Stimulated activated CD4-positive, alpha-beta T cell treated with anti-CD3 and anti-CD28 coated beads, Interleukin-12 subunit alpha, Interleukin-12 subunit beta, amount 100 ng/mL, for 24 hours (primary cell): ENCODE measurements at places on chromosomes 1 and 21.

DNA sequence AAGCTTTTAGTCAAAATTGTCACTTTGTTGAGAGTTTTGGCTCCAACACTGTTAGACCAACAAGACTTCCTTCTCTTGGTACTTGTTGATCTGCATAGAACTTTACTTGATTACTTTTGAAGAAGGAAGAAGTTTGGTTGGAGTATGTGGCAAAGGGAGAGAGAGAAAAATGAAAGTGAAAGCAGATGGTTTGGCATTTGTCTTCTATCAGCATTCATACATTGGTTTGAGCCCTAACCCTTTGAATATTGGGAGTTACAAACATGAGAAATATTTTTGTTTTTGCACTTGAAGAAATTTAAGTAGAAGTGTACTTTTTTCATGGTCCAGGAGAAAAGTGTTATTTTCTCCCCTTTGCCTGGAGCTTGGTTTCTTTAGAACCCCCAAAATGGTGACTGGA is 169.8 kb downstream of the ADGRL4 start:
- DNase-seq: no peak

DNA sequence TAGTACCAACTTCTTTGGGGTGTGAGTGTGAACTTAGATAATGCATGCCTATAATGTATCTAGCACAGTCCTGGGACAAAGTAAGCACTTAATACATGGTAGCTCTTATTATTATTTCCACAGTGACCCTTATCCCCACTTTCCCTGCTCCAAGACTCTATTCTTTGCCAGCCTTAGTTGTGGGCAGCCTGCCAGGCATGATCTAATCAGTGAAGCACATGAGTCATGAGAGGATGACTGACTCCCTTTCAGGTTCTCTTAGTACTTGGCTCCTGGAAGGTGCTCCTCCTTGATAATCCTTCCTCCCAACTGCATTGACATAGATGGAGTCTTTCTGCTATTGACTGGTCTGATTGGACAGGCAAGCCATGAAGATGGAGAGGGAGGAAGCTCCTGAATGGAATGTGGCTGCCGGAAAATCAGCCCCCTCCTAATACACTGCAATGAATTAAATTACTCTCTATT is 17.4 kb upstream of the GNG12 start:
- DNase-seq: no peak

DNA sequence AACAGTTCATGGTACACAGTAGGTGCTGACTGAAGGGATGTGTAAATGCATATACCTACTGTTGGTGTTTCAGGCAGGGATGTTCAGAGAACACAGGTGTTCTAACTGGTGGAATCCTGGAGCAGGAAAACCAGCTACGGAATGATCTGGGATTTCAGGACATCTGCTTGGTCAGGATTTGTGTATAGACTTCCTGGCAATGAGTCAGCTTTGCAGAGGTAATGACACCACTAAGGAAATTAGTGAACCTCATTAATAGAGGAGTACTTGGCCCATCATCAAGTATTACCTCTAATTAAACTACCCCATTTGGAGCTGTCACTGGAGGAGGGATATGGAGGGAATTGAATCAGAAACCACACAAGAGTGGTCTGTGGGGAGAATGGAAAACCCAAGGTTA is 7.3 kb downstream of the MRPL37 start:
- DNase-seq: no peak

GRCh38 chr1:91584309-91584708 is 83.7 kb downstream of the CDC7 start:
- no peak for DNase-seq

DNA sequence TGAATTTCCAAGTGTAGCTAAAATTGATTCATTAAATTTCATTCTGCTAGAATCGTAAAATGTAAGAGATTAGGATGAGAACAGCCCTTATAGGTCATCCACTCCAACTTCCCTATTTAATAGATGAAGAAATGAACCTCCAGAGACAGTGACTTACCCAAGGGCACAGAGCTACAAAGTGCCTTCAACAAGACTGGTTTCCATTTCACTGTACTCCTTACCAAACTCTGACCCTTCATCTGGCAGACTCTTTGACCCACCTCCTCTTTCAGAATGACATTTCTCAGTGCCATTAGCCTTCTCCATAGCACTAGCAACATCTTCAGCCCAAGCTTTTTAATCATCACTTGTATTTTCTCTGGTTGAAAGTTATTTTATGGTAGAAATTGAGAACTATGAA is 161.3 kb downstream of the NEK7 start:
- no peak for DNase-seq

GRCh38 chr1:246639732-246640131 is 73.5 kb downstream of the CNST start:
- no peak for DNase-seq

GRCh38 chr21:38524168-38525153 is 26.2 kb upstream of the ERG start:
- no peak for DNase-seq

- no peak for DNase-seq
Measured at GRCh38 chr1:111513410-111514020, 10.1 kb upstream of the ADORA3 start.

GRCh38 chr1:155175281-155175926 is 1.8 kb downstream of the TRIM46 start:
- no peak for DNase-seq

DNA sequence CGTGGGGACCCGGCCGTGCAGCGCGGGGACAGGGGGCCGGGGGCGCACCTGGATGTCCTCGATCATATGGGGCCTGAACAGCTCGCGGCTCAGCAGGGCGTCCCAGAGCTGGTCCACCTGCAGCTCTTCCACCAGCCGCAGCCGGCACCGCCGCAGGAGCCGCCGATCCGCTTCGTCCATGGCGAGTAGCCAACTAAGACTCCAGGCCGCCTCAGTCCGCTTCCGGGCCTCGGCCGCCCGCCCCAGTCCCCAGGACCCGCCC is at the start of gene CASP9:
CASP9 (minus strand) TSS at position 195 of the 262 bp plus-strand sequence; CDS start at position 180, 15 bp downstream.
- no peak for DNase-seq

GRCh38 chr1:157575744-157576143 is 22.1 kb downstream of the FCRL4 start:
- DNase-seq: no peak

- no peak for DNase-seq
Measured at GRCh38 chr21:16241016-16241415, 511.2 kb downstream of the USP25 start.

DNA sequence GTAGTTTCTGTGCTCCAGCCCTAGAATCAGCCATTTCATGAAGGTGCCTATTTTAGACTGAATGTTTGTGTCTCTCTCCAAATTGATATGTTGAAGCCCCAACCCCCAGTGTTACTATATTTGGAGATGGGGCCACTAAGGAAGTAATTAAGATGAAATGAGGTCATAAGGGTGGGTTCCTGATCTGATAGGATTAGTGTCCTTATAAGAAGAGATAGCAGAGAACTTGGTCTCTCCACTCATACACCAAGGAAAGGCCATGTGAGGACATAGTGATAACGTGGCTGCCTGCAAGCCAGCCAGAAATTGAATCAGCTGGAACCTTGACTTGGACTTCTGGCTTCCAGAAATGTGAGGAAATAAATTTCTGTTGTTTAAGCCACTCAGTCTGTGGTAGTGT is 12.3 kb downstream of the RAVER2 start:
- DNase-seq: no peak

GRCh38 chr1:145953861-145954260 is 4.0 kb downstream of the LIX1L start:
- no peak for DNase-seq

DNA sequence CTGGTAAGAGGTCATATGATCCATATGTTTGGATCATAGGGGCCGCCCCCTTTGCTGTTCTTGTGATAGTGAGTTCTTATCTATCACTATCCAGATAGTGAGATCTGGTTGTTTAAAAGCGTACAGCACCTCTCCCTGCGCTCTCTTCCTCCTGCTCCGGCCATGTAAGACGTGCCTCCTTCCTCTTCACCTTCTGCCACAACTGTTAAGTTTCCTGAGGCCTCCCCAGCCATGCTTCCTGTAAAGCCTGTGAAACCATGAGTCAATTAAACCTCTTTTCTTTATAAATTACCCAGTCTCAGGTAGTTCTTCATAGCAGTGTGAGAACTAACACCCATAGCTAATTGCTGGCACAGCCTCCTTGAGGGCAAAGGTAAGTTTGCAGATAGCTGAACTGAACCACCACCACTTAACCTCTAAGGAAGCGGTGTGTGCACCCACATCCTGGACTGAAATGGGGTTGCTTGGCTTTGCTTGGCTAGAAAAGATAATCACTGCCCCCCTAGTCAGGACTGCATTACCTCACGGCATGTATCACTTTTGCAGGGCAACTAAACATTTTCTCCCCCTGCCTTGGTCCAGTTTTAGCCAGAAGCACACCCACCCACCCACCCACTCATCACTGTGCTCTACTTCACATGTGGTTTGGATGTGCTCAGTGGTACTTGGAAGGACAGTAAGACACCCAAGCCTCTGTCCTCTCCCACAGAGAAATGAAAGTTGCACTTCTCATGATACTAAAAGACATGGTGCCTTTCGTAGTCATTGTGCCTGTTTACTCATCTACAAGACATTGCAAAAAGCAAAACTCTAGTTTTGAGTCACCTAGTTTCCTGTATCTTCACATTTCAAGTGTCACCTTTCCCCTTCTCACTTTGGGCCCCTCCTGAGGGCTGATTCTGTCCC is 23.1 kb upstream of the PTAFR start:
- DNase-seq: peak; percentile 46

DNA sequence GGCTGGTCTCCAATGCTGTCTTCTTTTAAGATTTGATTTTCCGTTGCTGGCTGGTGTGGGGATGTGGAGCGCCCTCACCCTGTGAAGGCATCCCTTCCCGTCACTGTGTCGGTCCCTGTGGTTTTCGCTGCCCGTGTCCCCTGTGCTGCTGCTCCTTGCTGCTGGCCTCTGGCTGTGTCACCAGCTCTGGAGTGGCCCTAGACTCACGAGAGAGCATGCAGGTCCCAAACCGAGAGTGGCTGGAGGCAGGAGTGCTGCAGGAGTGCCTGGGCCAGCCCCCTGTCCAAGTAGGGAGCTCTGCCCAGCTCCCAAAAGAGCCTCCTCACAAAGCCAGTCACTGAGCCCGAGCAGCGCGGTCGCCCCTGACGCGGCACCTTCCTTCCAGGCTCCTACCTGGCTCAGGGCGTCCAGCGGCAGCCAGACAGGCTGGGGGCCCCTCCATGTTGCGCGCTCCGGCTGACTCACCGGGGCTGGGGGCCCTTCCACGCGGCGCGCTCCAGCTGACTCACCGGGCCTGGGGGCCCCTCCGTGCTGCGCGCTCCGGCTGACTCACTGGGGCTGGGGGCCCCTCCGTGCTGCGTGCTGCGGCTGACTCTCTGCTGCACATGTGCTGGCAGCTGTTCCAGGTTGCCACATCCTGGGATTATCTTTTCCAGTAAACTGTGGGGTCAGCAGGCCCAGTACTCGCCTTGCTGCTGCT is 106.7 kb upstream of the COL6A1 start:
- no peak for DNase-seq

DNA sequence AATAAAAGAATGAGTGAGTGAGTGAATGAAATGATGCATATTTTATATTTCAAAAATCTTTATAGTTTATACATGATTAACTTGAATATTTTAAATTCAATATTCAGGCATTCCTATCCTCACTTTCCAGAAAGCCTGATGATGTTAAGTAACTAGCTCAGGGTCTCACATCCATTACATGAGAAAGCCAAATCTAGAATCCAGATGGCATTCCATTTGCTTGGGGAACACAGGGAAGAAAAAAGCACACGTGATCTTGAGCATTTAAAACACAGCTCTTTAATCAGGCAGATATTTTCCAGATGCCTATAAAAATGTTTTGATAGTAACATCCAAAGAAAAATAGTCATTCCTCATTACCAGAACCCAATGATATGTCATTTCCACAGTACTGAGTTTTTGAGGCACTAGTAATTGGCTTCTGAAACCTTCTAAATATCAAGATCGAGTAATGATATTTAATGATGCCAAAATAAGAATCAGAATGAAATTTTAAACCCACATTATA is 291.9 kb downstream of the DSCAM start:
- no peak for DNase-seq

GRCh38 chr1:74504125-74504932 is 8.1 kb downstream of the LRRC53 start:
- DNase-seq: peak; percentile 32

- DNase-seq: no peak
Measured at GRCh38 chr21:25191141-25191540, 416.1 kb downstream of the MRPL39 start.

- DNase-seq: peak; percentile 55
Measured at GRCh38 chr1:224851210-224851847, 78.1 kb upstream of the DNAH14 start.

DNA sequence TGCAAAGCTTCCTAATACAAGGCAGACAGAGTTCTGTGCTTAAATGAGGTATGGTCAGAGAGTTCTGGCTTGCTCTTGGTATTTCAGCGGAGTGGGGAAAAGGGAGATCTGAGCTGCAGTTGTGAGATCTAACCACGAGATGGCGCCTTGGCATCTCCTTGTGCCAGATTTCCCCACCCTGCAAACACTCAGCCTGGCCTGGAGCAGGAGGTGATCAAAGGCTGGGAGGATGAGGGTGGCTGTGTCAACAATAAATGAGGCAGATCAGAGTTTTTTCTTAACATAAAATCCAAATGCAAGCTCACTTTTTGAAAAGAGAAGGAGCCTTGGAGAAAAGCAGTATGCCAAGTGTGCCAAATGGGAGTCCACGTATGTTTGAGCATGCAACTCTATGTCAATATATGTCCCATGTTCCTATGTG is 4.1 kb upstream of the TFAP2E start:
- DNase-seq: peak; percentile 33

GRCh38 chr1:39833121-39833520 is 44.5 kb upstream of the BMP8B start:
- no peak for DNase-seq

GRCh38 chr1:17293681-17294425 is 14.1 kb upstream of the PADI4 start:
- no peak for DNase-seq

DNA sequence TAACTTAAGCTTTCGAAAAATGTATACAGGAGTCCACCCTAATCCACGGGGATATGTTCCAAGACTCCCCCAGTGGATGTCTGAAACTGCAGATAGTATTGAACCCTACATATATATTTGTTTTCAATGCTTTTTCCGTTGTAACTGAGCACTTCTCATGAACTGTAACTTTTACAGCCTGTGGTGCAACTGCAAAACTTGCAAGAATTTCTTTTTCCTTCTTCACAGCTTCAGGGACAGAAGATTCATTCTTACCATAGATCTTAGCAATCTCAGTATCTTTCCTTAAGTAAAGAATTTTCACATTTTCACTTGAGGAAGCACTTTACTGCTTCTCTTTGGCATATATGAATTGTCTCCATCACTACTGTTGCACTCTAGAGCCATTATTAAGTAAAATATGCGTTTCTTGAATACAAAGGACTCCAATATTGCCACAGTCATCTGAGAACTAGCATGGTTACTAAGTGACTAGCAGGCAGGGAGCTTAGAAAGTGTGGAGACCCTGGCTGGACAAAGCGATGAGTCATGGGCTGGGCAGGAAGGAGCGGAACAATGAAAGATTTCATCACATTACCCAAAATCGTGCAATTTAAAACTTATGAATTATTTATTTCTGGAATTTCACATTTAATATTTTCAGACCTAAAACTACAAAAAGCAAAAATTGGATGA is 14.1 kb downstream of the DPYD start:
- no peak for DNase-seq

GRCh38 chr1:233523047-233523446 is 90.9 kb upstream of the KCNK1 start:
- no peak for DNase-seq
